ENCODE measurements at places on chromosomes 4 and X.

DNA sequence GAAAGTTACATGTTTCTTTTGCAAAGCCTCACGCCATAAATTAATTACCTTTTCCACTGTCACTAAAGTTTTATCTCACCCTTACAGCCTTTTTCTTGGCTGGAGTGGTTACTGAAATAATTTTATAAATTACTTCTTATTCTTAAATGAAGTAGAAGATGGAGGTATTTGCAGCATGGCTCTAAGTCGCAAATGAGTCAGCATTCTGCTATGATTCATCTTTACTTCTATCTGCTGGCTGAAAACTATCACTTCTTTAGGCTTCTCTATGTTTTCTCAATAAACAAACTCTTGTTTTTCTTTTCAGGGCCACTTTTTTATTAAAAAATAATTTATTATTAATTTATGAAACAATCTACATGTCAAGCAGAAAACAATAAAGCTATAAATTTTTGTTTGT is 210.2 kb upstream of the GYPA start:
- DNase-seq: no peak

DNA sequence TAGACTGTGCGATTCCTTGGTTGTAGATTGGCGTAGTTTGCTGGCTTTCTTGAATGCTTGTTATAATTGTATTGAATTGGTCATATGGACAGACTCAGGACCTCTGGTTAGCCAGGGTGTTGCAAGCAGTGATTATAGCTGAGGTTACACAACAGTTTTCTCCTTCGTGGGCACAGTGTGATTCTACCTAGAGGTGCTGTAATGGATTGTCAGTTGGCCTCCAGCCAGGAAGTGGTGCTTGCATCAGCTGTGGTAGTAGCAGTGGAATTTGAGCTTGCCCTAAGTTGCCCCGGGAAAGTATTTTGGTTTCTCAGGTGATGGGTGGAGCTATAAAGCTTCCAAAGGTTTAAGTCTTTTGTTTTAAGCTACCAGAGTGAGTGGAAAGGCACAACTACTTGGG is 23.1 kb upstream of the GABRG1 start:
- peak; percentile 1 for DNase-seq

DNA sequence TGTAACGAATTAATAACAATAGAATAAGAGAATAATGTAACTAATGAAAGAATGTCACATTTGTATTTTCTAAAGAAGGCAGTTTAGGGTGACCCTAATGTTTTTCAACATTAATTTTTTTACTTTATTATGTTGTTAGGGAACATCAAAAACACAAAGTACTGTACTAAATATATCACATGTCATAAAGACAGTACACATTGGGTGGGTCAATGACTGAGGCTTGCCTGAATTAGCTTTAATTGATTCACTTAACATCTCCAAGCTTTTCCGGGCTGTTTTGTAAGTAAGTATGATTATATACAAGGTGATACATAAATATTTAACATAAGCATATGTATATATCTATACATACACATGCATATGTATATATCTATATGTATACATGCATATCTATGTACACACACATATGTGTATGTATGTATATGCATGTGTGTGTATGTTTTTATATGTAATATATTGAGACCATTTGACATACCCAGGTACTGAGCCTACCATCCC is 43.4 kb upstream of the KLF3 start:
- DNase-seq: no peak

- no peak for DNase-seq
These were observed 698.7 kb downstream of the GLUD2 start for GRCh38 chrX:121746105-121746504.

DNA sequence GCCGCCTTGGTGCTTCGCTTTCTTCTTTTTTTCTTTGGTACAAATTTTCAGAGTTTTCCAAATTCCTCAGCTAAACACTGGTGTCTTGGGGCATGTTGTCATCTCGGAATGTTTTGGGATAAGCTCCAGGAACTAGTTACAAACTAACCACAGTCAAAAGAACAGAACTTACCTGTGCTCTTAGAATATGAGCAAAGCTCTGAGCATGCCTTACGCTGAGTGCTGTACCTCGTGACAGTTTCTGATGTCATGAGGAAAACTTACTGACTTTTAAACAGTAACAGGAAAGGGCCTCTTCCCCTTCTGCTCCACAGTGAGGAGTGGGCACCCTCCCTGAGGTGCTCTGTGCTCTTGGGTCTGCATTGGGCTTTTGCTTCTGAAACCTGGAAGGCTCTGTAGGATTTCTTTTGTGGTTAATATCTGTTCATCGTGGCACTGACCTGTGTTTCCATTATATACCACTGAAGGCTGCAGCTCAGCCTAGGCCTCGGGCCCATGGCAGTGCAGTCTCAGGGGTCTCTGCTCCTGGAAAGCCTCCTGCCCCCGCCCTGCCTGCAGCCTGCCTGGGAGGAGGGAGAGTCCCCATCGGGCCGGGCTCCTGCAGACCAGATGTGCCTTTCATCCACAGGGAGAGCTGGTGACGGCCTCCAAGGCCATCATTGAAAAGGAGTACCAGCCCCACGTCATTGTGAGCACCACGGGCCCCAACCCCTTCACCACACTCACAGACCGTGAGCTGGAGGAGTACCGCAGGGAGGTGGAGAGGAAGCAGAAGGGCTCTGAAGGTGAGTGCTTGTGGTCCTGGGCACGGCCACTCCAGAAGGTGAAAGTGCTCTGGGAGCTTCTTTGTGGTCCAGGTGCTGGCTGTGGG is 48.7 kb downstream of the NOP14 start:
- peak; percentile 28 for DNase-seq

DNA sequence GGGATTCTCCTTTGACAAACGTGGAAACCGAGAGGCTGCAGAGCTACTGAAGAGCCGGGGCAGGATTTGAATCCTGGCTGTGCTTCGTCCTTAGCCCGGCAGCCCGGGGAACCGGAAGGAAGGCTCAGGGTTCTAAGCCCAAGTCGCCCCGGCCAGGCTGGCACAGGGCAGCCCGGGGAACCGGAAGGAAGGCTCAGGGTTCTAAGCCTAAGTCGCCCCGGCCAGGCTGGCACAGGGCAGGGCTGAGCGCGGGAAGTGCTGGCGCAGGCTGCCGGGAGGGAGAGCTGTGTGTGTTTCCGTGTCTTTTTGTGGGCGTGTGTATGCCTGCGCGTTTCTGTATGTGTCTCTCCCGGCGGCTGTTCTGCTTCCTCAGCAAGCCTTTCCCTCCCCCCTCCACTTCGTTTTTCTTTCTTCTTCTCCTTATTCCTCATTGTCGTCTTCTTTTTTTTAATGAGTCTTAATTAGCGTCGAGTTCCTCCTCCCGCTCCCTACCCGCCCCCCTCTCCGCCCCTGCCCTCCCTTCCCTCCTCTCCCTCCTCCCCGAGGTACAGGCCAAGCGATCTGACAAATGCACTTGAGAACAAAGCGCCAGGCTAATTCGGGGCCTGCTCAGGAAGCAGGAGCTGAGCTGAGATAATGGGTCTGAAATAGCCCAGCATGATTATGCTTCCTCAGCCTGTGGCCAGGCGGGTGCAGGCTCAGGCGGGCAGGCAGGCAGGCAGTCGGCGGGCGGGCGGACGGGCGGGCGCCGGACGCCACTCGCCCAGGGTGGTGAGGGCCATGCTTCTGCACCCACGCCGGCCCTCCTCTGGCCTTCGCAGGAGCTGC is 65.9 kb downstream of the EFNB1 start:
- DNase-seq: peak; percentile 92

- peak; percentile 51 for DNase-seq
These were observed 7.0 kb downstream of the NUP54 start for GRCh38 chr4:76141241-76141640.

Data from hematopoietic multipotent progenitor cell treated with erythropoietin and hydrocortisone succinate and interleukin-3 and kit ligand, for 4 days (in vitro differentiated cells).